ENCODE measurements at places on chromosomes 11 and 22.

- no peak for DNase-seq
Measured at GRCh38 chr11:76216536-76217325, 10.4 kb upstream of the WNT11 start.

GRCh38 chr22:27445881-27446280 lies 355.7 kb downstream of the MN1 start:
- no peak for DNase-seq

GRCh38 chr11:14378171-14378570 lies 19.2 kb upstream of the RRAS2 start:
- DNase-seq = no peak

DNA sequence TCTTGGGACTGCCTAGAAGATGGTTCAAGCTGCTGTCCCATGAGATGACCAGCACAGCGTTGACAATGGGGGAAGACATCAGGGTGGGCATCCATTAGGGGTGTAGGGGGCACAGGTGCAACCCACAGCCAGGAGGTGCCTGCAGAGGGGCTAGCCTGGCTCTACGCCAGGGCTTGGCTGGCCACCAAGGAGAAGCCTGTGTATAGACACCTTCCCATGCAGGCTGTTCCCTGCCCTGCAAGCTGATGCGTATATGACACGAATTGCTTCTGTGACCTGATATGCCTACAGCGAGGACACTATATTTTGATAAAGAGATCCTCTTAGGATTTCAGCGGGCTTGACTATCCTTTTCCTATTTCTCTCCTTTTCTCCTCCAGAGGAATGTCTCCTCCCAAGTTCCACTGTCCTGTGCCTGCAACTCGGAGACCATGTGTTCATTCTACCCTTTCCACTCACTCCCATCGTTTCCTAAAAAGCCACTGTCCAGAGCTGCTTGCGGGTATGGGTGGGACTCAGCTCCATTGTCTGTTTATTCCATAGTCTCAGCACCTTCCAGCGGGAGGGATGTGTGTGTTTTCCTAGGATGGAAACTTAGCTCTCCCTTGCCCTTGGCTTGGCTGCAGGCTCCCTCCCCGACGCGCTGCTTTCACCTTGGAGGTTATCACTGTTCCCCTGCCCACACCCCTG lies 56.1 kb downstream of the ST14 start:
- no peak for DNase-seq

DNA sequence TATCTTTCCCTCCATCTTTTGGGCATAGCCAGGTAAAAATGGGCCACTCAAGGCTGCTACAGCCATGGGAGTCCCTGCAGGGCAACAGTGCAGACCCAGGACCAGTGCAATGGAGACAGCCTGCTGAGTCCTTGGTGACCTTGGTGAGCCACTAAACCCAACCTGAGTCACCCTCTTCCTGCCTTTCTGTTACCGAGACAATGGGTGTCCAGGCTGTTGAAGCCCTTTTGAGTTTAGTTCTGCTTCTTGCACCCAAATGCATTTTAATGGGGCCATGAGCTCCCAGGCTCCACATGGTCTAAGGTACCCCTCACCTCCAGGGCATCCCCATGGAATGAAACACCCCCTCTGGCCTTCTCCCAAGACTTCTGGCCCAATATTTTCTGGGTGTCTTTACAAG lies 874 bp upstream of the PLAAT4 start:
- DNase-seq = no peak

DNA sequence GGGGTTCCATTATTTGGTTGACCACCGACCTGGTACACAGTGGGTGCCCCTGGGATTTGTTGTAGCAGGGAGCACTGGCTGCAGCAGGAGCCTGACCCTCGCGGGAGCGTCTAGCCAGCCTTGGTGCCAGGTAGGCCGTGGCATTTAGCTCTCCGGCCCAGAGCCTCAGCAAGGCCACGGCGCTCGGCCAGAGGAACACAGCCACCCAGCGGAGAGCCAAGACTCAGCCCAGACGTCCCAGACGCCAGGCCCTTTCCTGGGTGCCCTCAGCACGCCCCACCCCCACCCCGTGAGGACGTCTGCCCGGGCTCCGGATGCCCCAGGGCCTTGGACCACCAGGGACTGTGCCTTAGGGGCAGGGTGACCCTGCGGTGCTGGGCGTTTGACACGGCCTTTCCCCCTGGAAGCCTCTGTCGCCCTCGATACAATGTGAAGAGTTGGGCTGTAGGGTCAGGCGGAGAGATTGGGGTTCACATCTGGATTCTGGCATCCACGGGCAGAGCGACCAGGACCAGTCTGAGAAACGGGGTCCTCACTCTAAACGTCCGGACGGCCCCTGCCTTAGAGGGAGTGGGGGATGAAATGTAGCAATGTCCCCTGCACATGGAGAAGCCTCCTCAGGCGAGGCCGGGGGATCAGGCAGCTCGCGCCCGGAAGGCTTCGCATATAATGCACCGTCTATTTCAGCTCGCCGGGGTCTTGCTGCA lies 99.2 kb upstream of the FGF3 start:
- DNase-seq = no peak

DNA sequence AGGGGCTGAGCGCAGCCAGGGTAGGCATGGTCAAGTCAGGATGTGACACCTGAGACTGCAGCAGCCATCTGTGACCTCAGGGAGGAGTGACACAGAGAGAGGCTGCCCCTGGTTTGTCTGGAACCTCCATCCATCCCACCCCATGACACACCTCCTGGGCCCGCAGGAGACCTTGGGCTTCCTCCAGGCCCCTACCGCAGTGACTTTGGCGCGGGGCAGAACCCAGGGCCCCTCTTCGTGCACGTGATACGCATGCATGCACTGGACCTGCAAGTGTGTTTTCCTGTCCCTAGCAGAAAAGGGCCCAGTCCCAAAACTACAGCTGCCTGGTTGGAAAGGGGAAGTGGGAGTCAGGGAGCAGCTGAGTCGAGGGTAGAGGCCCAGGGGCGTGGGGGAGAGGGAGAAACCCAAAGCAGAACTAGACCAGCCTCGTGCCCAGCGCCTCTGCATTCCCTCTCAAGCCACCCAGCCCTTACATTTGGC lies 7.9 kb upstream of the CYTH4 start:
- DNase-seq = no peak

DNA sequence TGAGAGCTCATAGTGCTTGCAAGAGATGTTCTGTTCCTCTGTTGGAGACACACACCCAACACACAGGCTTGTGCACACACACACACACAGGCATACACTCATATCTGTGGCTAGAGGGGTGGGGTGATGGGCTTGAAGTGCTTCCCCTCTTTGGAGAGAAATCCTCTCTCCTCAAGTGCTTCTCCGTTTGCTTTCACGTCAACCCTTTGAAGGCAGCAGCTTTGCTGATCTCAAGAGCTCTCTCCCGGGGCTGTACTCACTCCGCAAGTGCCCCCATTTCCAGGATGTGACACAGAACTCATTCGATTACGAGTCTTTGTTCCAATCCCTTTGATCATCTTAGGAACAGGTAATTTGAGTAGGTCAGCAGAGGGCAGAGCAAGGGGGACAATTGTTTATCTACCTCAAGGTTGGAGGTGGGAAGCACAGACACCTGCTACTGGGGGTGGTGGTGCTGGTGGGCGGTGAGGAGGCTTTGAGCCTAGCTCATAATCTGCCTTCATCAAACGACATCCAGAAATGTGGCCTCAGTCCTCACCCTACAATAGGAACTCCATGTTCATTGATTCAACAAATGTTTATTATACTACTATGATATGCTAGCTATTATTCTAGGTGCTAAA lies 529.8 kb upstream of the CADM1 start:
- DNase-seq = peak; percentile 86

GRCh38 chr11:36455658-36456111 lies 54.4 kb downstream of the TRAF6 start:
- peak; percentile 51 for DNase-seq

- DNase-seq = no peak
Measured at GRCh38 chr11:117217141-117218084, 14.5 kb downstream of the PCSK7 start.

DNA sequence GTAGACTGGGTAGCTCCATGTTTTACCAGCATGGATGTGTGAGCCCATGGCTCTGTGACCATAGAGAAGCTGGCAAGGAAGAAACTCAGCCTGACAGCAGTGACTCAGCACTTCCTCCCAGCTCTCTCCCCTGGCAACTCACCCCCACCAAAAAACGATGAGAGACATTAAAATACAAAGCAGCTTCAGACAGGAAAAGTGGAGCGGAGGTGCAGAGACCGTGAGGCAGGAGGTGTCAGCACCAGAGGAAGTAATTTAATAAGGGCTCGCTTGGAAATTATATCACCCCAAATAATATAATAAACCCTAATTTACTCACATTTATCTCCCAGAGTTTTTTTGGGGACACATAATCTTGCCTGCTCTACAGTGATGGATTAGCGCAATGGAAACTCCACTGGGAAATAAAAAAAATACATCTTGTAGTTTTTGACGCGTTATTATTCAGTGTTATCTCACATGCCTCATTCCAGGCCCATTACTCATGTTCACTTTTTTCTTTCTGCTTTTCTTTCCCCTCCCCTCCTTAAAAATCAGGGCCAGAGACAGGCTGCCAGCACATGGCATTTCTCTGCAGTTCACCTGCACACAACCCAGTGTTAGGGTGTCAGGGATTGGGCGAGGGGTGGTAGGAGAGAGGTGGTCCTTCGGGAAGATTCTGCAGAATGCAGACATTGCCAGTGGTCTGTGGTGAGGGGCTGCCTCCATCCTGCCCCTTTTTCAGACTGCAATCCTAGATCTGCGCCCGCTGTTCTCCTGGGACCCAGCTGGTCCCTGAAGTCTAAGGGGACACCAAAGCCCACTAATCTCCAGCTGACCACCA lies 170.8 kb downstream of the BUD13 start:
- DNase-seq = no peak

- no peak for DNase-seq
Measured at GRCh38 chr22:33213383-33214075, 155.3 kb upstream of the SYN3 start.

DNA sequence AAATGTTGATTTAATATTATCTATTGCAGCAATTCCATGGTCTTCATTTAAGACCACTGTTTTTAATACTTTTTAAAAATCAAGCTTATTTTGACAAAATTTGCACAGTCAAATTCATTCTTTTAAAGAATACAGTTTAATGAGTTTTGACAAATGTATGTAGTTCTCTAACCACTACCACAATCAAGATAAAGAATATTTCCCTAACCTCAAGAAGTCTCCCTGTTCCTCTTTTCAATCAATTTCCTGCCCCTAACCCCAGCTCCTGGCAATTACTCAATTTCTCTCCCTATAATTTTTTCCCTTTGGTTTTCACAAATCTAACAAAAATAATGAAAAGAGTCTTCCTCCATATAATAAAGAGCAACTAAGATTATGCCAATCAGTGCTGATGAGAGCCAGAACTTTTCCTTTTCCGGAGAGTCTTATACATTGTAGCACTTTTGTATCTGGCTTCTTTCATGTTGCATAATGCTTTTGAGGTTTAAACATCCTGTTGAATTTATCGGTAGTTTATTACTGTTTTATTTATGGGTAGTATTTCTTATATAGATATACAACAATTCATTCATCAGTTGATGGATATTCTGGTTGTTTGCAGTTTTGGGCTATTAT lies 231.7 kb downstream of the AASDHPPT start:
- no peak for DNase-seq

GRCh38 chr11:61587951-61588727 lies 7.3 kb upstream of the SYT7 start:
- peak; percentile 78 for DNase-seq

- no peak for DNase-seq
Measured at GRCh38 chr11:1879342-1879940, 12.3 kb downstream of the PRR33 start.

DNA sequence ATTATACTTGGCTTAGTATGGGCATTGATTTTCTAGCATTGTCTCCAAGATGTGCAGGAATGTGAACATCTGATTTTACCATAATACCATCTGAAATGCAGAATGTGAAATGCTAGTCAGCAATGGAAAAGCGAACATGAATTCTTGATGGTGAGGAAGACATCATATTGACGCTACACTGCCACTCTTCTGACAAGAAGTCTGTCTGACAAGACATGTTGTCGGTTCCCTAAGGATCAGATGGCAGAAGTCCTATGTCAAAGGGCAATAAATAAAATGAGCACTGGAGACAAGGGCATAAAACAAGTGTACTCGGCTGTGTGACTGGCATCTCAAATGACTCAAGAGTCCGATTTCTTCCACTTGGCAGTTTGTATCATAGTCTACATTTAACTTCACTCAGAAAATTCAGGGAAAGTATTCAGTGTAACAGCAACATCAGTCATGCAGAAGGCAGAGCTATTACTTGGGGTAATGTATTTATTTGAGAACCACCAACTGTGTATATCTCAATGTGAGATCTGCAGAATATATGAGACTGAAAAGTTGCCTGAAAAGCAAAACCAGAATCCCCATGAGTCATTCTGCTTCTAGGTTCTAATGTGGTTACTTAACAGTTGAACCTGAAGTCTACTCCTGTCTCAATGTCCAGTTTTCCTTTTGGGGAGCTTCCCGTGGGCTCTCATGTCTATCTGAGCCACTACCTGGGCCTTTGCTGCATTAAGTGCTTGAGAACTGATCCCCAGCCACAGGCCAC lies 51.5 kb downstream of the SLC17A6 start:
- DNase-seq = no peak

GRCh38 chr11:18111005-18111404 lies 5.1 kb upstream of the SAAL1 start:
- DNase-seq = no peak

GRCh38 chr22:21984793-21985192 lies 2.2 kb upstream of the TOP3B start:
- DNase-seq = no peak

- DNase-seq = no peak
Measured at GRCh38 chr22:44429941-44430587, 68.0 kb downstream of the RTL6 start.

- DNase-seq = peak; percentile 91
Measured at GRCh38 chr11:12318791-12319438, 58.5 kb upstream of the PARVA start.

- no peak for DNase-seq
Measured at GRCh38 chr11:30228323-30228884, 2.4 kb upstream of the FSHB start.

DNA sequence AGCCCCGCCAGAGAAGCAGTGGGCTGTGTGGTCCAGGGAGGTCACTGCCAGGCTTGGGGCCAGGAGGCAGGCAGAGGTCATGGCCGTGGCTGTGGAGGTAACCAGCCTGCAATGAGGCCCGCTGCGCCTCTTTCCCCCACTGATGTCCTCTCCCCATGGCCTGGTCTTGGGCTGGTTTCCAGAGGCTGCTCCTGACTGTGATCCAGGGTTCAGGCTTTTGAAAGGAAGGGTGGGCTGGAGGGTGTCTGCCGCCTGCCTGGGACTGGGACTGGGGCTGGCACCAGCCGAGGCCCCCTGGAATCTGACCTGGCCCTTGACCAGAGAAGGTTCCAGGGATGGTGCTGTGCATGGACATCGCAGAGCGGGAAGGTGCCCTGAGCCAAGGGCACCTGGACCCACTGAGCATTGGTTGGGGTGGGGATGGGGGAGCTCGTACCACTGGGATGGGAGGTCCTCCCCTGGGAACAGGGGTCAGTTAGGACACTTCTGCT lies 59.6 kb upstream of the THY1 start:
- DNase-seq = no peak

GRCh38 chr11:123707606-123708205 lies 33.8 kb downstream of the ZNF202 start:
- DNase-seq = peak; percentile 80

DNA sequence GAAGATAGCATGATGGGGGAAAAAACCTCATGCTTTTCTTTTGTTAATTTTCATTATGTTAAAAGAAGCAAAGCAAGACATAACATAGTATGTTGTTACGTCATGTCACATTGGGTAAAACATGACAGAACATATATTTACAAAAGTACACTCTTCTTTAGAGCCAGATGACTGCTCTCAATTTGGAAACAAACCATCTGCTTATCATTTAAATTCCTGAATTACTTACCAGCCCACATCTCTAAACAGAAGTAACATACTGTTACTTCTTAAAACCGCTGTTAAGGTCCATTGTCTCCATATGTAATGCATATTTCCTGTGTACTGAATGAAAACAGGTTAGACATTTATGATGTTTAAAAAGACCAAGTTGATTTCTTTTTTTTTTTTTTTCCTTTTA lies 100.0 kb downstream of the TMEM135 start:
- no peak for DNase-seq
